ENCODE measurements at places on chromosomes 3 and 15.

GRCh38 chr15:84402856-84403608 is 167.5 kb downstream of the GOLGA6L4 start:
- no peak for DNase-seq

DNA sequence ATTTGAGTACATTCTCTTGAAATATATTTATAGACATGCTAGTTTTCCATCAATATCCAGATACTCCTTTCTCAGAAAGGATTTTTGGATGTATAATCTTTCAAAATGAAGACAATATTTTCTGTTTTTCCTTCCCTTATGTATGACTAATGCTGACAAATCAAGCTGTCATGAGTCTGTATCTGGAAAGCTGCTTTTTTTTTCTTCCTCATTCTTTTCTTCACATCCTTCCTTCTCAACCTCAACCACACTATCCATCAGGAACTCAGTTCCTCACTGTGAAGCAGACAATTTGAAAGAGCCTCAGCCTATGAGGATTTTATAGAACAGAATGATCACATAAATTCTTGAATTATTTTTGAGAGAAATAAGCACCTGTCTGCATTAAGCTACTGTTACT is 335.9 kb upstream of the EPHA6 start:
- no peak for DNase-seq

- no peak for DNase-seq
Measured at GRCh38 chr3:135473449-135473848, 492.1 kb upstream of the PPP2R3A start.

DNA sequence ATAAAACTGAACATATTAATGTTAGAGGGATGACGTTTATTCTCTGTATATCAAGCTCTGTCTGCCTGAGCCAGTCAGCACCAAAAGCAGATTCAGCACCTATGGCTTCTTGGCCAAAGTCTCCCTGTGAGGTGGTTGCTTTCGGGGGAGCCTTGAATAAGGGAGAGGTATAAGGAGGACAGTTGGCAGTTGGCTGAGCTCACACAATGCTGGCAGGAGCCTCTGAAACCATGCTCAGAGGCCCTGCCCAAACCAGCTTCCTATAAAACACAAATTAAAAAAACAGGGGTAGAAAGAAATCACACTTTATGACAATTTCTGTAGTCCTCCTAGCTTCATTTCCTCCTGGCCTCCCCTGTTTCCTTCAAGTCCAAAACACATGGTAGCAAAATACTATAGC is 18.8 kb downstream of the ARHGEF3 start:
- no peak for DNase-seq

DNA sequence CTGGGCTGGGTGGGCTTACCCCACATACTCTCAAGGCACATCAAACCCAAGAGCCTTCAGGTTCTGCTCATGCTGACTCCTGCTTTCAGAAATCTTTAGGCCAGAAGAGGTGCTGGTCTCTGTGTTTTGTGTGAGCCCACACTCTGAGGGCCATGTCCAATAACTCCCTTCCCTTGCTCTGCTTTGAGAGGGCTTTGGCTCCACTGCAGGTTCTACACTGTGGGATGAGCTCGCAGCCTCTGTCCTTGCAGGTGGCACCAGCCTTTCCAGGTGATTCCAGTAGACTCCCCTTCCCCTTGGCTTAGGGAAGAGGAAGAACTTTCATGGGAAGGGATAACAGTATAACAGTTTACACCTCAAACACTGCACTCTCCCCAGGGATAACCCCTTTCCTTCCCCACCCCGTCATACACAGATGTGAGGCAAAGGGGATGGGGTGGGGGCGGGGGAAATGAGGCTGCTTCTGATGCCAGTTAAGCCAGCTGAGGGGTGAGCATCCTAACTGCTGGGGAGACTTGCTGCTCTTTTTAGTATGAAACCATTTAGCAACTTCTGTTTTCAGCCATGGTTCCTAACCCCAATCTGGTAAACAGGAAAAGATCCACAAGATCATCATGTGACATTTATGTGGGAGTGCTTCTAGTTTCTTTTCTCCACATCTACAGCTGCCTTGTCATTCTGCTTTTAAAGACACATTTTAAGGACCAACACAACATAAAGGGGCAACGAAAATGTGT is 262.4 kb downstream of the SLC9A9 start:
- DNase-seq = no peak

- DNase-seq = no peak
Measured at GRCh38 chr3:177946936-177947335, 589.3 kb upstream of the KCNMB2 start.

DNA sequence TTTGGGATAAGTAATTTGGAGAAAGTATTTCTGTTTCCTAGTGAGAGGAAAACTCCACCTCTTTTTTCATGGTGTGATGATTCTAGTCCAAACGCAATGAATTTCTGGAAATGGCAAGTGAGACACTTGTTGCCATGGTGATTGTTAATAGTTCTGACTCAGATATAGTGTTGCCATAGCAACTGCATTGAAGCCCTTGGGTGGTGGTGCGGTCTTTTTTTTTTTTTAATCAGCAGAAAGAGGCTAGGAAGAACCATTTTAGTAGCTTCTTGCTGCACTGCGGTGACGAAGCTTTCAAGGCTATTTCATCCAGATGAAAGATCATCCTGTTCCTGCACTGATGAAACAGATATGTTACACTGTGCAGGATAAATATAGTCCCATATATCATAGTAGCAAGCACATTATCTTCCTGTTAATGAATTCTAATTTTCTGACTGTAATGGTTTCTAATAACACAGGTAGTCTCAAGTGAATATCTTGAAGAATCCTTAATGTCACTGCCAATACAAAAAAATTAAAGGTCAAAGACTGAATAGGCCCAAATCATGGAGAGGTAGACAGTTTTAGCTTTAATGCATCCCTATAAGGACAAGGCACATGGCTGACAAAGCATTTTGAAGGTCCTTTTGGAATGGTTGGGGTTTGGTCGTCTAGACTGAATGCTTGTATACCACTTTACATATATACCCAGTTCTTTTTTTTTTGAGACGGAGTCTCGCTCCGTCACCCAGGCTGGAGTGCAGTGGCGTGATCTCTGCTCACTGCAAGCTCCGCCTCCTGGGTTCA is 125.1 kb upstream of the ZBTB20 start:
- DNase-seq = no peak

- no peak for DNase-seq
Measured at GRCh38 chr3:191257286-191257685, 58.2 kb downstream of the OSTN start.

- no peak for DNase-seq
Measured at GRCh38 chr3:186841620-186842019, 890 bp upstream of the ADIPOQ start.

GRCh38 chr3:112699436-112699978 is 58.6 kb upstream of the CCDC80 start:
- DNase-seq = no peak

DNA sequence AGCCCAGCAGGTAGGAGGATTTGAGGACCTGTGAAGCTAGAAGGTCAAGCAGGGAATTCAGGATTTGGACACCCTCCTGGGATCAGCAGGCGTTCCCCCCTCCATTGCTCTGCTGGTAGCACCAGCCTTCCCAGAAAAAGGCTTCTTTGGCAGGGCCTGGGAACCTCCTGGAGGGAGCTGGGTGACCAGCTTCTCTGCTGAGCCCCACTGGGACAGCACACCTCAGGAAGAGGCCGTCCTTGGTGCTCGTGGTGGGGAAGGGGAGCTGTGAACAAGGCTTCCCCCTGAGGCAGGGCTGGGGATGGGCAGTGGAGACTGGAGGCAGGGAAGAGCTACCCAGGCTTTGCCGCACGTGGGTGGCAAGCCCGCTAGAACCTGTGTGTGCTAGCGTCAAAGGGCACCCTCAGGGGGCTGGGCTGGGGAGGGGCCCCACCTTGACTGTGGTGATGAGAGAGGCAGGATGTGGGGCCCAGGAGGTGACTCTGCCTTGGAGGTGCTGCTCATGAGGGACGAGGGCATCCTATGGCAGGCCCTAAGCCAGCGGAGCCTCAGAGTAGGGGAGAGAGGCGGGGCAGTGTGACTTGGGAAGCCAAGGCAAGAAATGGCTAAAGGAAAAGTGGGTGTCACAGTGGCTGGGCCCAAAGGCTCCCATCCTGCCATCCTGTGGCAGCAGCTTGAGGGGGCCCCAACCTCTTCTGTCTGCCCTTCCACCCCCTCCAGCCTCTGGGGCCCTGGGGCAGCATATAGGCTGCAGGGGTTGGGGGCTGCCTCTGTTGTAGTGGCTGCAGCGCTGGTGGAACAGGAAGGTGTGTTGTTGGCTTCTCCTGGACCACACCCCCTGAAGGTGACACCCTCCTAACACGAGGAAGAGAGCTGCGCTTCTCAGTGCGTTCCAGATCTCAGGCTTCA is 20.7 kb downstream of the KLF13 start:
- DNase-seq = peak; percentile 72

GRCh38 chr15:64502151-64502550 is 41.8 kb downstream of the ZNF609 start:
- DNase-seq = no peak

- no peak for DNase-seq
Measured at GRCh38 chr3:106088304-106088703, 219.5 kb upstream of the CBLB start.

DNA sequence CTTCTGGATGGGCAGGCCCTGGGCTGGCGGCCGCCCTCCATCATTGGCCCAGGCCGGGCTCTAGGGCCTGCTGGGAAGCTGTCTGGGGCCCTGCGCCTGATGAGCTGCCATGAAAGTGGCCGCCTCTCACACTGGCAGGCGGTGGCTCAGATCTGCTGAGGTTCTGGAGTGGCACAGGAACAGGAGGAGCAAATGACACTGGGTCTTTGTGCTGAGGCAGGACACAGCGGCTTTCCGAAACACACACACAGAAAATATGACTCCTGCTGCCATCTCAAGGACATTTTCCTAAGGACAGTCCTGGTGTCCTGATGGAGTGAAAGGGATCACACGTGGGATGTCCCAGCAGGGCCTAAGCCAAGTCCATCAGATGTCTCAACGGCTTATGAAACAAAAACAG is 103.5 kb downstream of the NUP210 start:
- DNase-seq = no peak

GRCh38 chr3:181534781-181535221 is 176.9 kb upstream of the SOX2 start:
- DNase-seq = no peak

GRCh38 chr3:131658771-131659170 is 156.0 kb upstream of the MRPL3 start:
- DNase-seq = no peak

GRCh38 chr15:70258369-70259027 is 160.8 kb upstream of the TLE3 start:
- peak; percentile 12 for DNase-seq

DNA sequence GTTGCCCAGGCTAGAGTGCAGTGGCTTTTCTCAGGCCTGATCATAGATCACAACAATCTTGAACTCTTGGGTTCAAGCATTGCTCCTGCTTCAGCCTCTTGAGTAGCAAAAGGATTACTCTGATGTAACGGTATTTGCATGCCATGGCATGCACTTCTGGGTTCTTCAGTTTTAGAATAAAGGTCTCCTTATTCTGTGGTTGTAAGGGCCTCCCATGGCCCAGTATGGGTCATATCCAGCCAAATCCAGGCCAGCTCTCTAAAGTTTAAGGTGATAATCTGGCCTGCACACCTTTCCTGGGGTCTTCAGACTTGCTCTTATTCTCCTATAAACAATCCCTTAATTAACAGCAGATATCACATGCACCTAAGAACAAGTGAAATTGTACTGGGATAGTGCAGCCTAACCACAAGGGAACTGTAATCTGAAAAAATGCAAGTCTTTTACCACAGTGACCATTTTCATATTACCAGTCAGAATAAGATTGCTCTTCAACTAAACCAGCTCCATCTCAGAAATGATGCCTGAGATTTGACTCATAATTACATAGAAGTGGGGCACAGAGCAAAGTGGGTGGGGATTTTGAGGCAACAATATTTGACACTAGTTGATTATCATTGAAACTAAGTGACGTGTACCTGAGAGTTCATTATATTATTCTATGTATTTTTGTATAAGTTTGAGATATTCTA is 25.4 kb downstream of the COMMD2 start:
- DNase-seq = no peak

- no peak for DNase-seq
Measured at GRCh38 chr3:160685144-160685766, 8.3 kb downstream of the ARL14 start.

GRCh38 chr3:10926256-10926810 is 66.2 kb upstream of the SLC6A1 start:
- DNase-seq = no peak

DNA sequence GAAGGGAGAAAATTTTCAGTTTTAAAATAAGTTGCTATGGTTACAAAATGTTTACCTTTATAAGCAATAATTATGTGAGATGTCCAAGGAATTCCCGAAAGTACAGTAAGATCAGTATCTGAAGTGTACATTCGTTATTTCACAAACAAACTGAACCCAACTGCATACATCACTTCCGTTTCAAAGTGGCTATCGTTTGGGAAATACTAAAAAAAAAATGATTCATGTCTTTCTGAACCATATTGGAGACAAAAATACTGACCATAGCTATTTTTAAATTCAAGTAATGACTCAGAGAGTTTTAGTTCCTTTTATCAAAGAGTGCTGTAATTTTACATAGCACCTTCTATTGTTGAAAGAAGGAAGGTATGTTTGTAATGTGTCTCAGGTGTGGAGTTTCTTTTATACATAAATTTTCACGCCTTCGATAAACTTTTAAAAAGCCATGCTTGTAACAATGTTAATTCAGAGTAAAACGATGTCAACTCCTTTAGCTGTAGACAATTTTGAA is 8.0 kb upstream of the ANKRD28 start:
- DNase-seq = no peak

- no peak for DNase-seq
Measured at GRCh38 chr15:34324933-34325332, 12.6 kb downstream of the SLC12A6 start.

DNA sequence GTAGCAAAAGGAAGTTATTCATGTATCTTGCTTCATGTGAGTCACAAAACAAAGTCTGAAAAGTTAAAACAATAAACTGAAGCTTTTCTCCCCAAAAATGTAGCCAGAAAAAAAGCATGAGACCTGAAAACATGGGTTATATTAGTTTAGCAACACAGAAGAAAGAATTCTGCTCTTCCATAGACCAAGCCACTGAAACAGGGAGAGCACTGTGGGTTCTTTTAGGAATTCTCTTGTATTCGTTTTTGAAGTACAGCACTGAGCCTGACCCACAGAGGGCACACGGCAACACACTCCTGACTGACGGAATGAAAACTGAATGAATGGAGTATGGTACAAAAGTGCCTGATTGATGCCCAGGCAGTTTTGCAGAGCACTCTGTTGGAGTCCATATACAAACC is 66.6 kb downstream of the TM4SF4 start:
- no peak for DNase-seq

- no peak for DNase-seq
Measured at GRCh38 chr3:116388867-116389385, 56.4 kb downstream of the LSAMP start.

- DNase-seq = no peak
Measured at GRCh38 chr15:77033417-77033728, 37.5 kb downstream of the TSPAN3 start.

GRCh38 chr3:85603378-85603777 is 644.6 kb downstream of the CADM2 start:
- no peak for DNase-seq

- no peak for DNase-seq
Measured at GRCh38 chr3:111676211-111677006, 81.3 kb upstream of the ZBED2 start.

DNA sequence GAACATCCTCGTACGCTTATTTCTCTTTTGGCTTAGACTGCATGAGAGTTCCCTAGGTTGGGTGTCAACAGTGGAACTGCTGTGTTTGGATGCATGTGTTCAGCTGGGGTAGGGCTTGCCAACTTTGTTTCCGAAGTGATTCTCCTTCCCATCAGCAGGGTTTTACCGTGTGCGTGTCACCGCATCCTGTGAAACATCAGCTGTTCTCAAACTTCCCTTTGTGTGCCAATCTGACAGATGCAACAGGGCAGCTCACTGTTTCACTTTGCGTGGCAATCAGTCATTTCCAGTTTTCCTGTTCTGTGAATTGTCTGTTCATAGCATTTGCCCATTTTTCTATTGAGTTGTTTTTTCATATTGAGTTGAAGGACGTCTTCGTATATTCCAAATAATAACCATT is 218.8 kb downstream of the VPS13C start:
- no peak for DNase-seq

All from T follicular helper cell (primary cell).